Adipocyte (in vitro differentiated cells): ENCODE measurements at places on chromosomes 4 and X.

GRCh38 chr4:8657381-8658088 is 65.0 kb downstream of the CPZ start:
- DNase-seq = no peak

GRCh38 chrX:1246816-1247215 is 21.8 kb upstream of the CSF2RA start:
- peak; percentile 72 for DNase-seq

- DNase-seq = no peak
Measured at GRCh38 chr4:7218686-7219085, 26.3 kb downstream of the SORCS2 start.

- peak; percentile 27 for DNase-seq
Measured at GRCh38 chr4:17780501-17781299, 721 bp downstream of the FAM184B start.

DNA sequence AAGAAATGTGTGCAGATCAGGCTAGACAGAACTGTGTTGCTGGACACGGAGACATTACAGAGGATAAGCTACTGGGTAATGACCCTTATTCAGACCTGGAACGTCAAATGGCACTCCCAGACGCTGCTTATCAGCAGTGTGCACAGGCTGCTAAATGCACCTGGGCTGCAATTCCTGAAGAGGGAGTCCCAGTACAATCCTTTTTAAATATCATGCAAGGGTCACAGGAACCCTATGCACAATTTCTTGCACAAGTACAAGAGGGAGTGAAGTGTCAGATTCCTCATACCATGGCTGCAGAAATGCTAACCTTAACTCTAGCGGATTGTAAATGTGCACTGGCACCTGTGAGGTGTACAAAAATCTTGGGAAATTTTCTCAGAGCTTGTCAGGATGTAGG is 16.9 kb downstream of the SPIN2B start:
- no peak for DNase-seq

DNA sequence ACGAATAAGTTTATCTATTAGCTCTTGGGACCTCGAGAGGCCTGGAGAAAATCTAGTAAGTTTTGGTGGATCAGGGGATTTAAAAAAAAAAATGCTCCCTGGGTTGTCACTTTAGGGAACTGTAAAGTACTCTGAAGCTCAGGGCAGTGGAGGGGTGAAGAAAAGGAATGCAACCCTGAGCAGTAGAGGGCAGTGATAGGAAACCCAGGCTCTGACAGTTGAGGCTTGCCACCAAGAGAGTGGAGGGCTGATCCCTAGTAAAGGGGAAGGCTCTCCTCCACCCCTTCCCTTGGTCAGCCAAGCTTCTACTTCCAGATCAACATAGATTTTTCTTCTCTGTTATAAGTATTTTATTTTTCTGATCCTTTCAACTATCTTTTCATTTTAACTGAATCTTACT is 73.1 kb downstream of the FBXO8 start:
- DNase-seq = no peak

DNA sequence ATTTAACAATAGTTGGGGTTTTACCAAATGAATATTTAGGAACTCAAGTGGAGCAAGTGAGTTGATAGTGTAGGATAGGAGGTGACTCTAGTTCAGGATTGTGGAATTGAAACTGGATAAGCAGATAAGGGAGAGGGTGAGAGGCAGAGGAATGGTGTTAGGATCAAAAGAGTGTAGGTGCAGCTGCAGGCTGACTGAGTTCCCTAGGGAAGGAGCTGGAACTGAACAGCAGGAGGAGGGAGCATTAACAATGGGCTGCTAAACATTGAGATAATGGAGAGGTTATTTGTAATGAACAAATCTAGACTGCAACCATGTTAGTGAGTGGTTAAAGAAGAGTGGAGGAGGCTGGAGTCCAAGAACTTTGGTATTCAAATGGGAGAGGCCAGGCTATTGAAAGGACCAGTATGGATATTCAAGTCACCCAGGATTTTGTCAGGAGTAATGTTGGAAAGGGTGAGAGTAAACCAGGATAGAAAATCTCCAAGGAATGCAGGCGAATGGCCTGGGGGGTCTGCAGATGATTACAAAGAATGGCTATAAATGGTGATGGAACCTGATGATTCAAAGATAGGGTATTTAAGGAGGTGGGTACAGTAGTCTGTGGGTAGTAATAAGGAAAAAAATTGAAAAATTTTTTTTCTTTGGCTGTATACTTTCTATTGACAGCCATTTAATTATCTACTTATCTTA is 497.1 kb upstream of the TENM3 start:
- DNase-seq = no peak

DNA sequence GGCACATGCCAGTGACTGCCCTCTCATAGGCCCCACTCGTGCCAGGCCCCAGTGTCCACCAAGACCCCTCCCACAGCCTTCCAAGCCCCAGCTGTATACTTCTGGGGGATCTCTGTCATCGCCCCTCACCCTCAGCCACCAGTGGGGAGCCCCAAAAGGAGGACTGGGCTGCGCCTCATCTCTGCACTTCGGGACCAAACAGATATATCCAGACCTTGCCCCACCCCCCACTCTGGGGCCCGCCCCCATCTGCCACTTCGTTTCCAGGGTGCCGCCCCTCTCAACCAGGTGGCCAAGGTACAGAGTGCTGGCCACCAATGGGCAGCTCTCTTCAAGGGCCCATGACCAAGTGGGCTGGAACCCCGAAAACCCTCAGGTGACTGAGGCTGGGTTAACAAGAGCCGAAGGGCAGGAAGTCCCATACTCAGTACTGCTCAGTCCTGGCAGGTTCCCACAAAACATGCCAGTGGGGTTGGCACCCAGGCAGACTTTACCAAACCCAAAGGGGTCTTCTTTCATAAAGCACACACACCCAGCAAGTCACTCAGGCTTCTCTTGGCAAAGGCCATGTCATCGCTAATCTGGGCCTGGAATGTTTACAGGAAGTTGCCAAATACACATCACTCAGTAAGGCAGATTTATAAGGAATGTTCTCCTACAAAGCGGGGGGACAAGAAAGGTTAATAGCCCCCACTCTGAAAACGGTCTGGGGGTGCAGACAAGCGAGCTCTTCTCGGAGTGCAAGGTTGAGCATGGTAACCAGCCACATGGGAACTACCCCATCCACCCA is 4.4 kb downstream of the ZFYVE28 start:
- peak; percentile 24 for DNase-seq

DNA sequence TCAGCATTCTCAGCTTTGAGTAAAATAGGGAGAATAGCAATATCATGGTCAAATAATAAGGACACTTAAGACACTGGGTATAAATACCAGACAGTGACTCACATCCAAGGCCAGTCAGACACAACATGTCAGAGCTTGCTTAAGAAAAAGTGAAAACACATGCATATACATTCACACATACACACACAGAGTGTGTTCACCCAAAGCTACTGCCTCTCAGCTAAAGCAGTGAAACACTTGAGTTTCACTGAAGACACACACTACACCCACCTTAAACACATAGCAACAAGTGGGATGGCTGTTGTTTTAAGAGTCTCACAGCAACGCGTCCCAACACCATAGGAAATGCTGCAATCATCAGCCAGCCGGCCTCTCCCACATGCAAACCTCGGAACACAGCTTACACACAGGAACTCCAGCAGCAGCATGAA is 14.4 kb downstream of the SHROOM4 start:
- peak; percentile 54 for DNase-seq

GRCh38 chr4:142274137-142274536 is 572.0 kb downstream of the INPP4B start:
- peak; percentile 12 for DNase-seq

- no peak for DNase-seq
Measured at GRCh38 chr4:75831856-75832405, 70.3 kb downstream of the PPEF2 start.

DNA sequence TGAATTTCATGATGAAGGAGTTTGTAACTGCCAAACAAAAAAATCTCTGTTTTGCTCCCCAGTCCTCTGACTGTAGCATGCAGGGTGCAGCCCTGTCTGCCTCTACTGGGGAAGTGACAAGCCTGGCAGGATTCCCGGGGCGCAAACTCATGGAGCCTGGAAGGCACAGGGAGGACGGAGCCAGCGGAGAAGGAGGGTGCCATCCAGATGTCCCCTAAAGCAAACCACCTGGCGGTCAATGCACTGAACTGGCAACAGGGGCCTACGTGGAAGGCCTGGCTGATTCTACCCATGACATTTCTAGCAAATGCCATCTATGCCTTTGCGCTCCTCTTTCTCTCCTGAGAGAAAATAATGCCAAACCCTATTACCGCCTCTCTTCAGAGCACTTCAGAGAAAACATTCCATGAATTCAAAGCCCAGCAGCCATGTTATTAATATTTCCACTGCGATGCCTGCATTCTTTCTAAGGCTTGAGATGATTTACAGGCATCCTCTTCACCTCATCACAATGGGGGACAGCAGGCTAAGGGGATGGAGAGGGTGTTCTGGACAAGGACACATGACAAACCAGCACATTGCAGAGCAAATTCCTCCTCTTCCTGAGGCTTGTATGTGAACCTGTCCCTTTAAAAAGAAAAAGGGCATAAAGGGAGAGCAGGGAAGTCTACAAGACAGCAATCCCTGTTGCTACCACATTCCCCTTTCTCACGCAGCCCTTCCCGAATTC is 329.3 kb upstream of the NOCT start:
- DNase-seq = no peak

GRCh38 chr4:114017120-114017917 is 37.9 kb upstream of the ARSJ start:
- DNase-seq = no peak

DNA sequence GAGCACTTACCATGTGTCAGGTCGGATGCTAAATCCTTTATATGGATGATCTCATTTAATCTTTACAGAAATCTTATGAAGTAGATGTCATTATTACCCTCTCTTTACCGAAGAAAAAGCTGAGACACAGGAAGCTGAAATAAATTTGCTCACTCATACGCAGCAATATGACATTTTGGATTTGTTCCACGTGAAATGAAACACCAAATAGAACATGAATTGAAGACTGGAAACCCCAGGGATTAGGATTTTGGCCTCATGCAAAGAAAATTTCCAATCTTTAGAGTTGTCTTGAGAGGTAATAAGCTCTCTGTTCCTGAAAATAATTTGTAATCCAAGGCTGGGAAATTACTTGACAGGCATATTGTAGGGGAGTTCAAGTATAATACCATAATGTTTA is 354.4 kb upstream of the CLNK start:
- no peak for DNase-seq

DNA sequence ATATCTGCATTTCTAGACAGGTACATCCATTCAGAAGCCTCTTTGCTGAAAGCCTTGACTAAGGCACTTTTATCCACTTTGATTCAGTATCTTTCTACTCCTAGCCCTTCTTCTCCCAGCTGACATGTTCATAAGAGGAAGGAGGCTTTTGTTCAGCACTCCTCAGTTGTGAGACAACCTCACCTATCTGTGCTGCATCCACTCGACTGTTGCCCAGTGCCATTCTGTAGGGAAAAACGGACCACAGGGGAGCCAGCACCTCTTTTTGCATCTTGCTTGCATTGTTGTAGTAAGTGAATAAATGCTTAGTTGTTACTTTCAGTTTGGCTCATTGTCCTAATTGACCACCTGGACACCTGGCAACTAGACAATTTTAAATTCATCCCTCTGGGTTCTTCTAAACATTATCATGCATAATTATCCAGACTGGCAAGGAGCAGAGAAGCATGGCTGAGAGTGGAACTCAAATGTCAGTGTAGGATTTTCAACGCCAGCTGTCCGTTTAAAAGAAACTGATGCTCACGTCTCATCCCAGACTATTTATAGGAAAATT is 83.8 kb upstream of the BOD1L1 start:
- no peak for DNase-seq

GRCh38 chr4:99868126-99868596 is 26.1 kb downstream of the LAMTOR3 start:
- peak; percentile 93 for DNase-seq

GRCh38 chr4:96355414-96355813 is 515.5 kb downstream of the PDHA2 start:
- no peak for DNase-seq

GRCh38 chr4:151166636-151167035 is 67.2 kb downstream of the RPS3A start:
- DNase-seq = peak; percentile 20

DNA sequence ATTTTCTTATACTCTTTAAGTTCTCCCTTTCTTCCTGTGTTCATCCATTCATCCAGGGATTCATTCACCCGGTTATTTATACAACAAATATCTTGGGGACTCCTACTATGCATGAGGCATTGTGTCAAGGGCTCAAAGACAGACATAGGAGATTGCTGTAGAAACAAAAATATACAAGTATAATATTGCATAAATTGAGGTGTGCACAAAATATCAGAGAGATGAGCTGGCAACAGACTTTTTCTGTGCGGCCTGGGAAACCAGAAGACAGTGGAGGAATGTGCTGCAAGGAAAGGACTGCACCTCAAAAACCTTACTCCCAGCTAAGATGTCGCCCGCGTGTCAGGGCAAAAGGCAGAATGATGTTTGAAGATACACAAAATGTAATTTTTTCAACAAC is 9.6 kb downstream of the OTOP1 start:
- no peak for DNase-seq

GRCh38 chr4:67207941-67208441 is 337.3 kb downstream of the CENPC start:
- peak; percentile 10 for DNase-seq

DNA sequence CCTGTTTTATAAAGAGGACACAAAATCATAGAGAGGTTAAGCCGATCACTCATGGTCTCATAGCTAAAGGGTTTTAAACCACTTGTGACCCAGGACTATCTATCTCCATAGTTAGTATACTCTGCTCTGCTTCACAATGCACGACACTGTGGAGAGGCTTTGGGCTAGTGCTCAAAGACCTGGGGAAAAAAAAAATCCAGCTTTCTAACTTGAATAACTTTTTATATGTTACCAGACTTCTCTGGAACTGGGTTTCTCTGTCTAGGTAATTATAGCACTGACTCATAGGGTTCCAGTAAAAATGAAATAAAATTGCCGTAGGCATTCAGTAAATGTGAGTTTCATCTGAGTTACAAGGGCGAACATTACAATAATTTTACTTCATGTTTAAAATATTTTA is 273.7 kb upstream of the TECRL start:
- DNase-seq = no peak

GRCh38 chr4:42397635-42398170 is 415 bp downstream of the SHISA3 start:
- no peak for DNase-seq

DNA sequence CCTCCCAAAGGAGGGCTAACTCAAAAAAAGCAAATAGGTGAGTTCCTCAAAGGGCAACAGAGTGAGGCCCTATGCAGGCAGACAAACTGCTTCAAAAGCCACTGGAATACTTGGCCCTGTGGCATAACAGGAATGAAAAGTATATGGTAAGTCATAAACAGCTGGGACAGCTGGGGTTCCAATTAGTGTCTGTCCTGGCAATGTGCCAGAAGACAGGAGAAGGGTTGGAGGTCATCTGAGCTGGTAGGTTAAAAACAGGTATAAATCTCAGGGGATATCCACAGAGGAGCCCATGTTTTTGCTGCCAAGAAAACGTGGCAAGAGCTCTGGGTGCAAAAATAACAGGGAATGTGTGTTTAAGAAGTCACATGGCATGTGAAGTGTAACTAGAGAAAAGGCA is 111.6 kb downstream of the APOOL start:
- DNase-seq = no peak

GRCh38 chr4:182400081-182400480 is 156.9 kb downstream of the TENM3 start:
- no peak for DNase-seq
